GM18507 (cell line): ENCODE measurements at places on chromosomes 13 and 19.

DNA sequence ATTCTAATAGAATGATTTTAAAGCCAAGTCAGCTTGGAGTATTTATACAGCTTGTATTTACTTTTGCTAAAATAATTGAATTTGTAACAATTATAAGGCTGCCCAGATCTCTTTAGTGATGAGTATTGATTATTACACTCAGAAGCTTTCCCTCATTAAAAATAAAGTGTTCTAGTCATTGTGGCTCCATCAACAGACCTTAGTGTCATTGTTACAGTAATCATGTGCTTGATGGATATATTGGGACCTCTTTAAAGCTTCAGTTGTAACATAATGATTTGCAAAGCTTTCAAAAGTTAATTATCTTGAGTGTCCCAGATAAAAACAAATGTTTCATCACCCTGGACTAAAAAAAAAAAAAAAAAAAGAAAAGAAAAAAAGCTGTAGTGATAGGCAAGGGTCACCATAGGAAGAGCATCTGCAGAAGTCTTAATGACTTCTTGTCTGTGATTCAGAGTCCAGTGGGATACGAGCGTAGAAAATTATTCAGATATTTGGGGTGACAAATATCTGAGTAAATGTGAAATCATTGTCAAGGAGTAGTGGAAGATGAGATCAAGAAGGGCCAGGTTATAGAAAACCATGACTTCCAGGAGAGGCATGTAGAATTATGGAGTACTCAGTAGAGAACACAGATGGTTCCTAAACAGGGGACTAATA, 369.6 kb downstream of the DCT start:
- no peak for DNase-seq

DNA sequence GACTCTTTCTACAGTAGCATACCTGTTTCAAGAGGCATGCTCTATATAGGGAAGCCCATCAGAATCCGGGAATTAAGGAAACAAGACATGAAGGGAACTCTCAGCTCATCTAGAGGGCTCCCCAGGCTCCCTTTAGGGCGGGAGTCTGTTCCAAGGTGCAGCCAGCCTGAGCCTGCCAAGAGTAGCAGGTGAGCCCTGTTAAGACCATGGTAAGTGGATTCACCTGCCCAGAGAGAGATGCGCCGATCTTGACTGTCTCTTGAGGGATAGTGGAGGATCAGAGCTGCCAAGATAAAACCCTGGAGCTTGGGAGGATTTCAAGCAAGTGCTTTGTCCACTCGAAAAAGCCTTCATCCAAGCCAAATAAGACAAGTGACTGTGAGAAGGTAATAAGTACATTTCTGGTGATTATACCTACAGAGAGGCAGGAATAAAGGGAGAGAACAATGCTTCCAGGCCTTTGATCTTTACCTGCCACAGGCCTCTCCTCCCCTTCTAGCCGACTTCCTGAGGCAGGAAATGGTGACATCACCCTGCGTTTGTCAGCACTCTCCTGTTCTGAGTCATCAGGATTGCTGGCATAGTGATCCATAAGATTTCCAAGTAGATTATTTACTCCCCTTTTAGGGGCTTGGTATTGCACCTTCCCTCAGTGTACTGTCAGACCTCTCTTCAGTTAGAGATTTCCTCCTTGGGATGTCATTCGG, 31.5 kb downstream of the KLF5 start:
- DNase-seq: no peak

DNA sequence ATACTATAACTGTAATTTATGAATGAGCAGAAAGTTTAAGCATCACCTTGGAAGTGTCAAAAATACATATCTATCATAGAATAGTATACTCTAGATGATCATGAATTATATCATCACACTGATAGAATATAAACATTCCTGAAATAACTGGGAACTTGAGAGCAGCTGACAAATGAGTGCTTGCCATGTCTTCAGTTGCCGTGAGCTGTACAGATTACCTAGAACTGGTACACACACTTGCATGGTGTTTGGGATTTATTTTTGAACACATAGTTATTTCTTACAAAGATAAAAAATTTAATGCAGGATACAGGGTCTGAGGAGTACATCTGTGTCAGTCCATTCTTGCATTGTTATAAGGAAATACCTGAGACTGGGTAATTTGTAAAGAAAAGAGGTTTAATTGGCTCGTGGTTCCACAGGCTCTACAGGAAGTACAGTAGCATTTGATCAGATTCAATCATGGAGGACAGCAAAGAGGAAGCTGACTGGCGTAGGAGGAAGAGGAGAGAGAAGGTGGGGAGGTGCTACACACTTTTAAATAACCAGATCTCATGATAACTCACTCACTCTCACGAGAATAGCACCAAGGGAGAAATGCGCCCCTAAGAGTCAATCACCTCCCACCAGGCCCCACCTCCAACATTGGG, 60.4 kb upstream of the MBNL2 start:
- DNase-seq: no peak

DNA sequence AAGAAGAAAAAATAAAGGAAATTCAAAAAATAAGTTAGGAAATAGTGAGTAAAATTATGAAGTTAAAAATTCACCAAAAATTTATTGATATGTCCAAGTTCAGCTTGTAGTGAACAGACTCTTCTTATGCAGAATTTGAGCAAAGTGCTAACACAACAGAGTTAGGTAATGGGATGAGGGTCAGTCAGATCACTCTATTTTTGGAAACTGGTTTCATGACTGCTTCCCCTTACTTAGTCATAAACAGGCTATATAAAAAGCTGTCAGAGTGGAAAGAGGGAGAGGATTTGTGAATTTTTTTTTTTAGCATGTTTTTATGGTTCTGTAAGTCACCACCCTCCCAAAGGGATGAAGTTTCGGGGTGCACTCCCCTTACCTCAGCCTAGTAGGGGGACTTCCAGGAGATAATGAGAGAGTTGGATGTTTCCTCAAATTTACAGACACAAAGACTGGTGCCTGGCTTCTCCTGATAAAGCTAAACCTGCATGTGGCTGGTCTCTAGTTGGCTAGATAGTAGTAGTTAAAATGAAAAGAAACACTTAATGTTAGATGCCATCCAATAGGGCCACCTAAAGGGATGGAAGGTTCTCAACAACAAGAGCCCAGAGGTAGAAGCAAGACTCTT, 4.5 kb downstream of the CPB2 start:
- no peak for DNase-seq

- DNase-seq: no peak
Measured at GRCh38 chr19:11447347-11448262, 12.2 kb downstream of the PRKCSH start.

GRCh38 chr19:57016491-57016890, 103.3 kb upstream of the USP29 start:
- no peak for DNase-seq

GRCh38 chr13:31747966-31748365, 8.6 kb downstream of the RXFP2 start:
- DNase-seq: no peak

GRCh38 chr19:10603084-10603872, 16.2 kb upstream of the AP1M2 start:
- DNase-seq: no peak

DNA sequence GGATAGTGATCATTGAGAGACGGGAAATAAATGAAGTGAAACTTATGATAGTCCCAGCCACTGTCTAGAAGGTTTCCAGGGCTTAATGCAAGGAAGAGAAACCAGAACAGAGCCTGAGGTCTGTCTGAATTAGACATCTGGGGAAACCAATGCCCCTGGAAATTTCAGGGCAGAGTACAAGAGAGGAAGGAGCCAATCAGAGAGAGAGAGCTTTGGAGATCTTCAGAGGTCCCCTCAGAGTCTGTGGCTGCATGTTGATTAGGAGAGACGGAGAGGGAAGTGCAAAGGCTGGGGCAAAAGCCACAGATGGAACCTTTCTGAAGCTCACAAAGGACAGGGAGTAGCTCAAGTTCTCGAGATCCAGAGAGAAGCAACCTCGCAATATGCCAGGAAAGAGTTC, 378.0 kb downstream of the DNAJC15 start:
- DNase-seq: no peak

DNA sequence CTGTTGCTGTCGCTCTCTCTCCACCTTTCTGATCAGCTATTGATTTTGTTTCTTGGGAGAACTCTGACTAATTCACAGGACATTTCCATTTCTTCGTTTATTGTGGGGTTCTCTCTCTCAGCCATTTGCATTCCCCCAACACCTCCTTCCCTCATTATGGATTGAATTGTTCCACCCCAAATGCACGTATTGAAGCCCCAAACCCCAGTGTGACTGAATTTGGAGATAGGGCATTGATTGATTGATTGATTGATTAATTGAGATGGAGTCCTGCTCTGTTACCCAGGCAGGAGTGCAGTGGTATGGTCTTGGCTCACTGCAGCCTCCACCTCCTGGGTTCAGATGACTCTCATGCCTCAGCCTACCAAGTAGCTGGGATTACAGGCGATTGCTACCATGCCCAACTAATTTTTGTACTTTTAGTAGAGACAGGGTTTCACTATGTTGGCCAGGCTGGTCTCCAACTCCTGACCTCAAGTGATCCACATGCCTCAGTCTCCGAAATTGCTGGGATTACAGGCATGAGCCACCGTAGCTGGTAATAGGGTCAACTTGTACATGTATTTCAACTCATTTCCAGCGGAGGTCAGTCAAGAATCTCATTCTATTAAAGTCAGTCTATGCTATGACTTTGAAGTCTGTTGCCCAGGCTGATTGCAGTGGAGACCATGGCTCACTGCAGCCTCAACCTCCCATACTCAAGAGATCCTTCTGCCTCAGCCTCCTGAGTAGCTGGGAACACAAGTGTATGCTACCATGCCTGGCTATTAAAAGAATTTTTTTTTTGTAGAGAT, 13.6 kb downstream of the NFILZ start:
- DNase-seq: no peak

DNA sequence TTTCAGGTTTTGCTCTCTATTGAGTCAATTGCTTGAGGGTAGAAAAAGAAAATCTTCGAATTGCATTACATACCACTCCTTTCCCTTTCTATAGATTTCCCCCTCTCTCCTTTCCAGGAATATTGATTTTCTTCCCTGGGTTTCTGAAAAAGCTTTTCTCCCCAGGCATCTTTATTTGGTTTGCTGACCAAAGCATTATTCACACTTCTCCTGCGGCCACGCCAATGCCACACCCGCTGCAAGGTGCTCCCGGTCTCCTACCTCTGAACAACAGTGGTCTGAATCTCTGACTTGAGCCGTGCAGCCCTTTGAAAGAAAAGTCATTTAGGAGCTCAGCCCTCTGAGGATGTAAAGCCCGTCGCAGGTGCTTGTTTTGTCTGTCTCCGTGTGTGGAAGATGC, 350.9 kb upstream of the TMTC4 start:
- no peak for DNase-seq

GRCh38 chr19:4593409-4593851, 33.9 kb upstream of the SEMA6B start:
- DNase-seq: no peak

- DNase-seq: peak; percentile 74
Measured at GRCh38 chr19:35643255-35644205, 2.0 kb downstream of the ETV2 start.

DNA sequence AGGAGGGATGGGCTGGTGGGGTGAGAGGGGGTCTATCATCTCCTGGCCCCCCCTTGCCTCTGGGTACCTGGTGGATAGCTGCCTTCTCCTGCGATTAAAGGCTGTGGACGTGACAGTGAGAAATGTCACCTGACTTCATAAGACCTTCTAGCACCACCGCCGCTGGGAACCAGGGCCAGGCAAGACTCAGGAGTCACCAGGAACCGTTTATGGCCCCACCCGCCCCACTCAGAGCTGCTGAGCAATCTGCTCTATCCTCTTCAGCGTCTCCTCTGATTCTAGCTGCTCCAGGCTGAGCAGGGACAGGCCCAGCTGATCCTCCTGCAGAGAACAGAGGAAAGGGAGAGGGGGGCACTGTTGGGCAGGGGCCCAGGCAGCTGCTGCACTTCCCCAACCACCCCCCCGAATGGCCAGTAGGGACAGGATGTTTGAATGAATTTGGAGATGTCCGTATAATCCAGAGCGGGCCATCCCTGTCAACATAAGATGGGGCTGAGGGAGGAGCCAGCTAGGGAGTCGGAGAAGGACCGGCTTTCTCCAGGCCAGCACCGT, 10.9 kb downstream of the KLC3 start:
- DNase-seq: no peak
